ENCODE measurements at places on chromosomes 4 and X.

DNA sequence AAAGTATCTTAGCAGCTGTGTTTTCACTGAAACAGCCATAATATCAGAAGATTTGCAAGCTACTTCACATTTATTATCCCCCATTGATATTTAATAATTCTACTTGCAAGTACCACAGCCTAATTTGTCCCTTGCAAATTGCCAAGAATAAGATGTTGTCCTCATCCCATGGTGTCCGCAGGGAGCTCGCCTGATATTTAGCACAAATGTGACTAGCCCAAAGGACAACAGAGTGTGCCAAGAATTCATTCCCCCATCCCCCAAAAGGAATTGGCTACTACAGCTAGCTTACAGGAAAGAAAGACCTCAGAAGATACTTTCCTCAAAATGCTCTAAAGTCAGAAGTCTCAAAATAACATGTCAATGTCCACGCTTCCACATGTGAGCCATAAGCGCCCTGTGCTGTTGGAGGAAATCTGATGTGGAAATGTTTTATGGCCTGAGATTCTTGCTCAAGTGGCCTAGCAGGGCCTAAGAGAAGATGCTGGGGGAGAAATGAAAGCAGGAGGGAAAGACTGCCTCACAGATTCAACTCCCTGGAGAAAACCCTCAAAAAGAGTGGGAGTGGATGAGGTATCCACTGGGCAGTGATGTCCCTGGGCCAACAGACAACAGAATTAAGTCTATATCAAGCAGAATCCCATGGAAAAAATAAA, 111.4 kb downstream of the SH3KBP1 start:
- DNase-seq = no peak

- no peak for DNase-seq
Observed at GRCh38 chrX:119040432-119040831, 32.4 kb upstream of the CT47C1 start.

DNA sequence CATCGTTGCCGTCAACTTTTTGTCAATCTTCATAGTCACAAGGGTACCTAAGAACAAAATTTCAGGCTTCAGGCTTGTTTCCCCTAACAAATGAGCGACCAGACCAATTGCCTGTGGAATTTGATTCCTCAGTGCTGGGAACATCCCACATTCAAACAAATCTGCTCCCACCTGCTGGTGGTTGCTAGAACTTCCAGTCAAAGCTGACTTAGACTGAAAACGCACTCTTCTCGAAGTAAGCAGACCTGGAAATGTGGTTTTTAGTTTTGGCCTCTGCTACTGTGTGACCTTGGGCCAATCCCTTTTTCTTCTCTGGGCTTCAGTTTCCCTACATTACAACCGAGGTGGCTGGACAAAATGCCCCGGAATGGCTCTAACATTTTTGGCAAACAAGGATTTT, 1.8 kb upstream of the GABRQ start:
- peak; percentile 76 for DNase-seq

- peak; percentile 90 for DNase-seq
Observed at GRCh38 chr4:102411408-102411807, 66.1 kb upstream of the SLC39A8 start.

DNA sequence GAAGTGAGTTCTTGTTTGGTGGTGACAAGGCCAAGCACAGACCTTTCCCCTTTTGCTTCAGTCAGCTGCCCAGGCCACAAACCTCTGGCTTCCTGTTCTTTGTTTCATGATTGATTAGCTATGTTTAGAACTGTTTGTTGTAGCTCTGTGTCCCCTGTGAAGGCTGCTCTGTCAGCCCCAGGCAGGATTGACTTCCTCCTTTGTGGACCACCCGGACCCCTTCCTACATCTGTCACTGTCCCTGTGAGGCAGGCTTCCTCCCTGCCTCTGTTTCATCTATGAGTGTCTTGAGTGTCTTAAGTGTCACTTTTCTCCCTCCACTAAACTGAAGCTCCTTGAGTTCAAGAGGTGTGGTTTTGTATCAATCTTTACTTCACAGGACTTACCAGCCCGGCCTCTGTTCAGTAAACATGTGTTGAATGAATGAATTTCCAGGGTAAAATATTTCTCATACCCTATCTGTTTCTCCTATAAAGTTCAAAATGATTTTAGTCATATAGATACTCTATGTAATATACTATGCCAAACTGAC, 83.5 kb downstream of the ZNF674 start:
- no peak for DNase-seq

- DNase-seq = no peak
Observed at GRCh38 chrX:56853436-56853835, 124.4 kb downstream of the NBDY start.

DNA sequence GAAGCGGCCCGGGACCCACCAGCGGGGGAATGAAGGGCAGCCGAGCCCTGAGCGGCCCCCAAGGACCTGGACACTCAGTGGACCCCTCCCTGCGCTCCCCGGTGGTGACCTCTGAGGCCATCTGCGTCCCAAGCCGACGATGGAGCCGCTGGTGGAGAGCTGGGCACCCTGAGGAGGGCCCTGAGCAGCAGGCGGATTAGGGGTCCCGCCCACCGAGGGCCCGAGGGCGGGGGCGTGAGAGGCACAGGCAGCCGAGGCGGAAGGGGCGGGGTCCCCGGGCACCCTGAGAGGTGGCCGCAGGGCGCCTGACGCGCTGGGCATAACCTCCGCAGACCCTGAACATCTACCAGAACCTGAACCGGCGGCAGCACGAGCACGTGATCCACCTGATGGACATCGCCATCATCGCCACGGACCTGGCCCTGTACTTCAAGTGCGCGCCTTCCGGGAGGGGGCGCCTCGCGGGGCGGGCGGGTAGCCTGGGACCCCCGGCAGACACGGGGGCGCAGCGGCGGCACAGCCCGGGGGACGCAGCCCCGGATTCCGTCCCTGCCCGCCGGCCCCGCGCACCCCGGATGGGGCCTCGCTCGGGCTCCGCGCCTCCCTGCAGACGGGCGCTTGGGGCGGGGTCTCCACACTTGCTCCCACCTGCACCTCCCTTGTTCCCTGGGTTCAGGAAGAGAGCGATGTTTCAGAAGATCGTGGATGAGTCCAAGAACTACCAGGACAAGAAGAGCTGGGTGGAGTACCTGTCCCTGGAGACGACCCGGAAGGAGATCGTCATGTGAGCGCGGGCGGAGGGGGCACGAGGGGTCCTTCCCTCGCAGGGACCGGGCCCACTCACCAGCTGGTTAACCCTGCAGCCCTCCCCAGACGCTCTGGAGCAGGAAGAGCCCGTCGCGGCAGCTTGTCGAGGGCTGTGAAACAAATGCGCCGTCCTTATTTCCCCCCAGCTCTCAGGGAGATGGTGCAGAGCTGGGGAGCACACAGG, 10.3 kb downstream of the ATP5ME start:
- DNase-seq = no peak

DNA sequence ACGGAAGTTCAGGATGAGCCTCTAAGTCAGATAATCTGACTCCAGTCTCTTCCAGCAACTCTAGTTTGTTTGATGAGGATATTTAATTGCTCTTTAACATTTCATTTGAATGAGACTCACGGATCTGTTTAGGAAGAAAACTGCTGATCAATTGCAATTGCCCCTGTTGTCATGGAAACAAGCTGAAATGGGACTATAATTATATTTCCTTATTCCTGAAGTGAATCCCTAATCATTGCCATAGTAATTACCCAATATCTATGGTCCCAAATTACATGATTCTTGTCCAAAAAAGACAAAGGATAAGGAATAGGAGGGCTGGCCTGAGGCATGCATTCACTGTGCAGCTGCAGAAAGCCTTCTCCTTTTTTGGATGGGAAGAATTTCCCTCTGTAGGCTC, 105.3 kb downstream of the AASDH start:
- no peak for DNase-seq
